ENCODE measurements at places on chromosomes 16 and 17.

DNA sequence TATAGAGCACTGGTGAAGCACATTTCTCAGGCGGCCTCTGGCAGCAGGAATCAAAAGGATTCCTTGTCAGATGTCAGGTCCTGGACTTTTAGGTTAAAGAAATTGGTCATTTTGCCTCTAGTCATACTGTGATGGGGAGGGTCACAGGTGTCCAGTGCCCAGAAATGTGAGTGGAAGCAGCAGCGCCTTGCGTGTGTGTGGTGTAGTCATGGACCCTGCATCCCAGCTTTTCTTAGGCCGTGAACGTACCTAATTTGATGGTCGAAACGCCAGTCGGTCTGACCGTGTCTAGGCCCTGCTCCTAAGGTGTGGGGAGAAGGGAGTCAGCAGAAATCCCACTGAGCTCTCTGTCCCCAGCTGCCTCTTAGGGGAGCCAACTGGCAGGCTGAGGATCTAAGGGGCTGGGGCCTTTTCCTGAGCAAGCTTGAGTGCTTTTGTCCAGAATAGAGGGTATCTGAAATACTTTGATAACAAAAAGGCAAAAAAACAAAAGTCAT, 32.0 kb downstream of the POLR3E start:
- no peak for DNase-seq

GRCh38 chr16:50425044-50425443, 56.3 kb upstream of the BRD7 start:
- DNase-seq = no peak

- no peak for DNase-seq
Observed at GRCh38 chr16:854808-855410, 54.4 kb upstream of the GNG13 start.

- no peak for DNase-seq
Observed at GRCh38 chr17:27497696-27498095, 41.4 kb downstream of the KSR1 start.

Measured in glomerular endothelial cell (primary cell).